ENCODE measurements at places on chromosomes 12 and 14. TPM values are rescaled to one million over a fixed set of nuclear protein-coding genes. Genes with fewer than 3 reads are reported as not detected.

The ABCD2 gene
- total RNA-seq, result 14.7 TPM

The KRT6C gene
- total RNA-seq, result not detected

The METTL25 gene
- total RNA-seq, result 19.0 TPM

GRCh38 chr12:110421701-110422100, 18.2 kb upstream of the ANAPC7 start:
- DNase-seq, result no peak

DNA sequence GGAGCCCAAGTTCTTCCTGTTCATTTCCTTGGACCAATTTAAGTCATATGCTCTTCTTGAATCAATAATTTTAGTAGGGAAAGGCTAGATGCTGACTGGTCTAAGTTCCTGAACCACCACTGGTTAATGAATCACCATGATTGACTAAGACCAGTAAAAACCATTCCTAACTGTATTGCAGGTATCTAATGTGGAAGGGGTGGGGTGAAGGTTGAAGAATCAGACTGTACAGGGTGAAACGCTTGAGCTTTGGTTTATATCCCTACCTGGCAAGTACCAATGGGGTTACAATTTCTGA, 100.1 kb downstream of the DYRK2 start:
- no peak for DNase-seq

- DNase-seq, result no peak
Observed at GRCh38 chr12:50258167-50258551, 25.2 kb downstream of the LIMA1 start.

- DNase-seq, result no peak
Observed at GRCh38 chr14:42893183-42893582, 1286.5 kb downstream of the LRFN5 start.

DNA sequence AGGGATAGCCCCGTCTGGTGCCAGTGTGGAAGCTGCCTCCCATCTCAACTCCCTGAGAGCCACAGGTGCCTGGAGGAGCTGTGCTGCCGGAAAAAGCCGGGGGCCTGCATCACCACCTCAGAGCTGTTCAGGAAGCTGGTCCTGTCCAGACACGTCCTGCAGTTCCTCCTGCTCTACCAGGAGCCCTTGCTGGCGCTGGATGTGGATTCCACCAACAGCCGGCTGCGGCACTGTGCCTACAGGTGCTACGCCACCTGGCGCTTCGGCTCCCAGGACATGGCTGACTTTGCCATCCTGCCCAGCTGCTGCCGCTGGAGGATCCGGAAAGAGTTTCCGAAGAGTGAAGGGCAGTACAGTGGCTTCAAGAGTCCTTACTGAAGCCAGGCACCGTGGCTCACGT, 25.5 kb upstream of the P2RX4 start:
- DNase-seq, result no peak
